Activated CD4-positive, alpha-beta T cell treated with anti-CD3 and anti-CD28 coated beads for 24 hours (primary cell): ENCODE measurements at places on chromosomes 3 and 15.

DNA sequence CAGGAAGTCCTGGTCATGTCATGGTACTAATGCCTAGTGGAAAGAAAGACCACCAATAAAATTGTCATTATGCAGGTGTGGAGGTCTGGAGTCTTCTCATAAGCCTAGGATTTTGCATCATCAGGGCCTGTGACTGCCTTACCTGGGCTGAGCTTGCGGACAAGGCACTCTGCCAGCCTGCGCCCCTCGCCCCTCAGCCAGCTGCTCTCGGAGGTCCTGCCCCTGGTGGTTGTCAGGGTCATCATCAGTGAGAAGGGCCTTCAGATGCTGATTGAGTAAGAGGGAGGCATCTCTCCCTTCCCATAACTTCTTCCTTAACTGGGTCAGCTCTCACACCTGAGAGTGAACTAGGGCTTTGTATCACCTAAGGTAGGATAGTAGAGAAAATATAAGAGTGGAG is 132.8 kb downstream of the DCLK3 start:
- DNase-seq, result no peak

DNA sequence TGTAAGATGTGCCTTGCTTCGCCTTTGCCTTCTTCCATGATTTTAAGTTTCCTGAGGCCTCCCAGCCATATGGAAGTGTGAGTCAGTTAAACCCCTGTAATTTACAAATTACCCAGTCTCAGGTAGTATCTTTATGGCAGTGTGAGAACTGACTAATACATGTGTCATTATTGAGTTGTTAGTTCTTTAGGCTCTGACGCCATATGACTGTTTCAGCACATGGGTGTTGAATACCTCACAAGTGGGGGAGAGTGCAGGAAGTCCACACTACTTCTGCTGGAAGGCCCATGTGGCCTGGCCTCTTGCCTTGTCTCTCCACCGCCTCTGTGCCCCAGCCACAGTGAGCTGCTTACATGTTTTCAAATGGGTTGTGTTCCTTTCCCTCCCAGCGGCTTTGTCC is 28.5 kb downstream of the MFSD1 start:
- no peak for DNase-seq

DNA sequence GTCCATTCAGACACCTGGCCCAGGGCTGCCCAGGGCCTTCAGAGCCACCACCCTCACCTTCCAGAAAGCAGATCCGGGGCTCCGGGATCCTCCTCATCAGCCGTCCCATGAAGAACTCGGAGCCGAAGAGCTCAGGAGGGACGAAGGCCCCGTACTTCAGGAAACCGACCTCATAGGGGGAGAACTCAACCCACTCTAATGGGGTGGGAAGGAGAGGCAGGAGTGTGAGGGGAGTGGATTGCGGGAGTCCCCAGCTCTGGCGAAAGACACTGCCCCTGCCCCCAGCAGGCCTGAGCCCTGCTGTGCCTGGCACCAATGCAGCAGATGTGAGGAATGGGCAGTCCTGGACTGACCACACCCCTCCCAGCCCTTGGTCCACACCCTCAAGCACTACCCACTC is 22.6 kb downstream of the PLA2G4D start:
- no peak for DNase-seq

GRCh38 chr3:113243846-113244245 is 32.5 kb downstream of the BOC start:
- DNase-seq, result no peak

GRCh38 chr3:15271785-15272381 is 60.5 kb downstream of the SH3BP5 start:
- peak; percentile 44 for DNase-seq

DNA sequence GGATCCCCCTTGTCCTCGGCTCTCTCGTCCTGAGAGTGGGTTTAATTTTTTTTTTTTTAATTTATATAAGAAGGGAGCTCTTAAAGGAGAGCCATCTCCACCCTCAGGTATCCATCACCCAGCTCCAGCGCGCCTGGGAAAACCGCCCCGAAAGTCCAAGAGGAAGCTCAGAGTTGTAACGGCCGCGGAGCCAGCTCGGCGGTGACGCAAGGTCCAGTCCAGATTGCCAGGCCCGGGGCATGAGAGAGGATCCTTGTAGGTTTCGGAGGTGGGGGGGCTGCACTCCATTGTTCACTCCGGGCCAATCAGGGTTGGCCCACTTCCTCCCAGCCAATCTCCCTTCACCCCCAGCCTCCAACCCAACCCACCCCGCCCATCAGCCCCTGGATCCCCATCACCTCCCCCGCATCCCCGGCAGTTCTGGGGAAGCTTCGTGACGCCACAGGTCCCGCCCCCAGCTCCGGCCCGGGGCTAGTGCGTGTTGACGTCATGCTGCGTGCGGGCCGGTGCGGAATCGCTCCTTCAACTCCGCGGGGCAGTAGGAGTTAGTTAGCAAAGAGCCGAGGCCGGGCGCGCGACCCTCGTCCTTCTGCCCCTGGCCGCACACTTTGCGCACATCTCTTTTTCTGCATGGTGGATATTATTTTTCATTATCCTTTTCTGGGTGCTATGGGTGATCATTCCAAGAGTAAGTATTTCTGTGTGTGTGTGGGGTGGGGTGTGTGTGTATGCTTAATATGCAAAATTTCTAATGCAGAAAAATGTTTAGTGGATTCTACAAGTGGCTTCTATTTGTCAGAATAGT is at the start of gene ISL2:
Gene ISL2 (plus strand): TSS at position 520 of the 805 bp plus-strand sequence. CDS start 111 bp downstream, at position 631.
- DNase-seq, result no peak

DNA sequence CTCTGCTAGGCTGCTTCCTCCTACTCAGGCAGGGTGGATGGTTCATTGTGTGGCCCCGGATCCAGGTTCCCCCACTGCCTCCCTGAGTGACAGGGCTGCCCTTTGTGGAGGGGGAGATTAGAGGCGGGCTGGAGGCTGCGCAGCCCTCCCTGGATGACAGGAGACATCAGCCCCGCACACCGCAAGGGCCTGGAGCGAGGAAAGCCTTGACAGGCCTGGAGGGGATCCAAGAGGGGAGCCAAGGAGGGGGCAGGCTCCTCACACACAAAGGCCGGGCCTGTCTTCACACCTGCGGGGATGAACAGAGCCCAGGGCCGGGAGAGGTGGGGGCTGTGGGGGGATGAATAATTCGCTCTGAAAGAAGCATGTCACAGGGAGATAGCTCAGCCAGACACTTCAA is 72.9 kb downstream of the RPN1 start:
- DNase-seq, result no peak

DNA sequence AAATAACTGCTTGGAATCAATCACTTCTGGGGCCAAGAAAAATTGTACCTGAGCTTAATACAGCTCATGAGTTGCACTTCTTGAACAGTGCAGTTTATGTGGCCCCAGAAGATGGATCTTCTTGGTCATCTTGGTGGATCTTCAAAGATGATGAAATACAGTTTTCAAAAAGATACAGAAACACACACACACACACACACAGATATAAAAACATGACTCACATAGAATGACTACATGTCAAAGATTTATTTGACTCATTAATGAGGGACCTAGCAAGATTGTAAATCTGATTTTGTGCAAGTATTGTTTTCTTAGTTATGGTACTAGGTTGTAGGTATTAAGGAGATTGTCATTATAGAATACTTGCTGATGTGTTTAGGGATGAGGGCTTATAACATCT is 32.6 kb downstream of the PDCD6IP start:
- DNase-seq, result no peak

- no peak for DNase-seq
Observed at GRCh38 chr15:94145046-94145445, 86.3 kb upstream of the MCTP2 start.

DNA sequence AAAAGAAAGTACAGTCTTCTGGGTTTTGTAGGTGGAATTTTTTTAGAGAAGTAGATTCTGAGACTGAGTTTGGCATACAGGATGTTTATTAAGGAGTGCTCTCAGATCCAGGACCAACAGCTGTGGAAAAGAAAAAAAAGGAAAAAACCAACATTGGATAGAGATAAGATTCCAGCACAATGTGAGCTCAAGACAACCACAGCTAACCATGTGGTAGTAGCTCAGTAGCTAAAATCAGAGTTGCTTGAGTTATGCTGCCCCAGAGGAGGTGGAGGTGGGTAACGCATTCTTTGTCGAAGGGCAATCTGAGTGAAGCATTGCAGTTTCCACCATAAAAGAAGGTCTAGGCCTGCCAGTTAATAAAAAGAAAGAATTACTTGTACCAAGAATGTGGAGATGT is 904.3 kb downstream of the NSUN3 start:
- no peak for DNase-seq

GRCh38 chr3:196057760-196058331 is 24.0 kb downstream of the TFRC start:
- no peak for DNase-seq

GRCh38 chr3:196274585-196274984 is 12.9 kb downstream of the PCYT1A start:
- DNase-seq, result peak; percentile 49

GRCh38 chr15:67828278-67828968 is 3.1 kb downstream of the SKOR1 start:
- DNase-seq, result no peak

DNA sequence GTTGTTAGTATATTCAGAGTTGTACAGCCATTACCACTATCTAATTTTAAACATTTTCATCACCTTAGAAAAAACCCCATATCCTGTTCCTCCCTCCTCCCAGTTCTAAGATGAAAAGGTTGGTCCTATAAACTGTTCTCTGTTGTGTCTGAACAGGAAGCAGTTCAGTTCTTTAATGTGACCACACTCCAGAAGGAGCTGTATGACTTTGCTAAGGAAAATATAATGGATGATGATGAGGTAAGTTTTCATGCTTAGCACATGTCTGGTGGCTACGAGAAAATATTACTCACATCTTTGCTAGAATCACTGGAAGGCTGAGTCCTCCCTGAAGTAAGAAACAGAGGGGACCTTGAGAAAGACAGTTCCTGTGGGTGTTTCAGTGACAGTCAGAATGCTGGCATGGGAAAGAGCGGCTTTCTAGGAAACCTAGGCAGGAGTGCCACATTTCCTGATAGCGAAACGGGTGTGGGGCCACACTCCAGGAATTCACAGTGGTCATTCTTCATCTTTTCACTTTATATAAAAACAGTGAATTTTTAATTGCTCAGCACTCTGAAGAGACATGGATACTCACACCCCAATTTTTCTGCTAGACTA is 20.3 kb downstream of the CRTAP start:
- DNase-seq, result no peak

DNA sequence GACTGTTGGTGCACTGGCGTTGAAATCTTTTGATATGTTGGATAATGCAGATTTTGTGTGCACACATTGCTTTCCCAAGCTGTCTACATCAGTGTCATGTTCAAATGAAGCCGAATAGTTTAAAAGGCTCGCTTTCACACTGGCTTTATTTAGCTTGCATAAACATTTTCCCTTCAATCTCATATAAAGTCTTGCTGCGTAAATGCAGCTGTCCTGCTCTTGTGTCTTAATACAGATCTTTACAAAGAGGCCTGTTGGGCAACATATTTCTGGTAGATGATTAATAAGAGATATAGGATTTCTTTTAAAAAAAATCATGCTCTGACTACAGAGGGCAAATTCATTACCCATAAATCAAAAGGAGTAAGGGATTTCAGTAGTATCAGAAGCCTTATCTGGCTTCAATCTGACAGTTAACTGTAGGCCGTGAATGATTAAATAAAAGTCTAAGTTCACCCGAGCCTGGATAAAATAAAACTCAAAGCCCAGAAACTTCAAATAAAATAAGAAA is 937.2 kb downstream of the FHIT start:
- DNase-seq, result no peak
